ENCODE measurements at places on chromosomes 16 and 17.
A peak's percentile ranks its signal among the peaks of the same experiment; 100 is the strongest.

- no peak for DNase-seq
Observed at GRCh38 chr17:12637015-12637414, 28.7 kb upstream of the MYOCD start.

GRCh38 chr17:80473701-80474100 lies 2.7 kb downstream of the NPTX1 start:
- no peak for DNase-seq

- DNase-seq: no peak
Observed at GRCh38 chr17:12421077-12421476, 244.6 kb upstream of the MYOCD start.

GRCh38 chr16:25040543-25040942 lies 25.4 kb upstream of the ARHGAP17 start:
- no peak for DNase-seq

DNA sequence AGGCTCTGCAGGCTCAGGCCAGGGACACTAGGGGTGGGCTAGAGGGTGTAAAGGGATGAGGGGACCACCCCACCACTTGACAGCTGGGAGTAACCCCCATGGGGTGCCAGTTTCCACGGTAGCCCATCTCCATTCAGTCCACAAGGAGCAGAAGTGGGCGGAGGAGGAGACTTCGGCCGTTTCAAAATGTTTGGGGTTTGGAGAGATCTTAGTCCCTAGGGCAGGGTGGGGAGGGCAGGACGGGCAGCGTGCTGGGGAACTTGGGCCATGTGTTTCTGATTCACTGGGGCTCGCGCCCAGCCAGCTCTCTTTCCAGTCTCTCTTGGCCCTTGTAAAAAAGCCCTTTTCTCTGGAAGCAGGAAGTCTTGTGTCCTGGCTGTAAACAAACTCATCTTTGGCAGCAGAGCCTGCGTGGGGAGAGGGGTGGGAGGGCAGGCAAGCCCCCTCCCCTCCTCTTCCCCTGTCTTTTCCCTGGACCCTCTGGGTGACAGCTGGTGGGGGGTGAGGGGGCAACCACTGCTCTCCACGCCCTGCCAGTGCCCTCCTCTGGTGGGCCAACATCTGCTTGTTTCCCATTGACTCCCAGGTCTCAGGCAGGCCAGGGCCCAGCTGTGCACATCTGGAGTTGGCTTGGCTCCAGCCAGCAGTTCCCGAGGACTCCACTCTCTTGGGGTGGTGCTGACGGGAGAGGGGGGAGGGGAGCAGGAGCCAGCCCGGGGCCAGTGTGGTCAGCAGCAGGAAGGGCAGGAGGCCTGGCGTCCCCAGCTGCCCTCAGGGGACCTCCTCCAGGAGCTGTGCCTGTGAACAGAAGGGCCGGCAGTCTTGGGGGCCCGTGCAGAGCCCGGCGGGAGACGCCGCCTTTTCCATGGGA lies 8.1 kb downstream of the CYGB start:
- DNase-seq: no peak

GRCh38 chr17:41665566-41666236 lies 23.0 kb upstream of the EIF1 start:
- peak; percentile 88 for DNase-seq

GRCh38 chr17:43680461-43680860 lies 18.7 kb upstream of the MEOX1 start:
- no peak for DNase-seq

DNA sequence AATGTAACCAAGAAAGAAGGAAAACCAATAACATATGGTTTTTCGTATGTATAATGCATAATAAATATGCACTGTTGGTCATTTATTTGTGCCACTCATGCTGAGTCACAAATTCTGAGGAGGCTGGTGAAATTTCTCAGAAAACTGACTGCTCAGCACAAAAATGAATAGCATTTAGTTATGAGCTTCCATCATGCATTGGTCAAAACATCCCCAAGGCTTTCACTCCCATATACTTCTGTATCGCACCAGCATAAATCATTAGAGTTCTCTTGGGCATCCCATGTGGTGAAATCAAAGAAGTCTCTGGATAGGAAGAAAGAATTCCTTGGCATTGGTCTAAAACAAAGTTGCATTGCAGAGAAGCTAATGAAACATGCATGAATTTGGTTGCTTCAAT lies 785.6 kb upstream of the CDH8 start:
- DNase-seq: no peak

- DNase-seq: no peak
Observed at GRCh38 chr16:15950161-15950854, 892 bp downstream of the ABCC1 start.

GRCh38 chr17:48045316-48046001 lies 2.7 kb upstream of the NFE2L1 start:
- no peak for DNase-seq

GRCh38 chr17:73639322-73639721 lies 4.9 kb downstream of the SDK2 start:
- DNase-seq: no peak

DNA sequence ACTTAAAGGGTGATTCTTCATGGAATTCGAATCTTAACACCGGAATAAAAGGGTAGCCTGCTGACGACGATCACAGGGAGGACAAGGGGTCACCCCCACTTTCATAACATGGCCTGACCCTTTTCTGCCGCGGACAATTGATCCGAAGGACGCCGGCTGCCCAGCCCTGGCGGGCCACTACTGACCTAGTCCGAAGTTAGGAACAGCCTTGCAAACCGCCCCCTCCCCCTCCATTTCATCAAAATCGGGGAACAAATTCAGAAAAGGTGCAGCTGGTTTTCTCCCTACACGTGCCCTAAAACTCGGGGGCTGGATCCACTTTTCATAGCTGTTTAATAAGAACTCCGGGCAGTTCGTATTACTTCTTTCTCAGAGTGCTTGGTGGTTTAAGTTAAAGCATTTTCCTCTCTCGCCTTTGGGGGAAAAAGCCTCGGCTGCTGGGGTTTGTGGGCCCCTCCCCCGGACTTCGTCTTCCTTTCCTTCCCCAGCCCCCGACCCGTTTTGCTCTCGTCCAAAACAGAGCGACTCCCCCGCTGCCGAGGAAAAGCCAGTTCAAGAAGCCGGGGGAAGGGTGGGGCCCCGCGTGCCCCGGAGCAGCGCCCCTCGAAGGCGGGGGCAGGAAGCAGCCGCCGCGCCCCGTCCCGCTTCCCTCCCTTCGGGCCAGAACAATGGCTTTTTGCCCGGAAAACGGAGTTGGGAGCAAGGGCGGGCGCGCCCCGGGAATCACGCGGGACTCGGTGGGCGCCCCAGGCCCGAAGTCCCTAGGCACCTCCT lies 641 bp upstream of the CBX2 start:
- peak; percentile 75 for DNase-seq

- no peak for DNase-seq
Observed at GRCh38 chr16:15810411-15810810, 46.4 kb downstream of the MYH11 start.

- DNase-seq: no peak
Observed at GRCh38 chr17:33686171-33686570, 393.1 kb upstream of the ASIC2 start.

DNA sequence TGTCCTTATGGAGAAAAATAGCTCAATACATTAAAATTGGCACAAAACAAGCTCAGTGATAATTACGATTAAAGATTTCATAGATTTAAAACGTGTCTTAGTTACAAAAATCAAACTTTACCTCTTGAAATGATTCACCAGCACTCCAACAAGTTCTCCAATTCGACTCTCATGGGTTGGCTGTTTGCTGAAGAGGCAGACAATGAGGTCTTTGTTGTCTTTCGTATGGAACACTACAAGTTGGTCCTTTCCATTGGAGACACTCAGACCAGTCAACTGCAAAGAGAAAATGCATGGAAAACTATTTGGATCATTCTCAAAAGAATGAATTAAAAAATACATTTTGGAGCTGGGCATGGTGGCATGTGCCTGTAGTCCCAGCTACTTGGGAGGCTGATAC lies 118.2 kb downstream of the CDK5R1 start:
- DNase-seq: no peak

- DNase-seq: no peak
Observed at GRCh38 chr16:65274566-65274965, 152.7 kb upstream of the CDH11 start.

- DNase-seq: peak; percentile 56
Observed at GRCh38 chr17:9576521-9577372, at the start of gene CFAP52. CFAP52 (plus strand) TSS chr17:9576642; CDS start chr17:9576696, 54 bp downstream.

- no peak for DNase-seq
Observed at GRCh38 chr16:55051571-55052347, 121.1 kb downstream of the IRX5 start.

DNA sequence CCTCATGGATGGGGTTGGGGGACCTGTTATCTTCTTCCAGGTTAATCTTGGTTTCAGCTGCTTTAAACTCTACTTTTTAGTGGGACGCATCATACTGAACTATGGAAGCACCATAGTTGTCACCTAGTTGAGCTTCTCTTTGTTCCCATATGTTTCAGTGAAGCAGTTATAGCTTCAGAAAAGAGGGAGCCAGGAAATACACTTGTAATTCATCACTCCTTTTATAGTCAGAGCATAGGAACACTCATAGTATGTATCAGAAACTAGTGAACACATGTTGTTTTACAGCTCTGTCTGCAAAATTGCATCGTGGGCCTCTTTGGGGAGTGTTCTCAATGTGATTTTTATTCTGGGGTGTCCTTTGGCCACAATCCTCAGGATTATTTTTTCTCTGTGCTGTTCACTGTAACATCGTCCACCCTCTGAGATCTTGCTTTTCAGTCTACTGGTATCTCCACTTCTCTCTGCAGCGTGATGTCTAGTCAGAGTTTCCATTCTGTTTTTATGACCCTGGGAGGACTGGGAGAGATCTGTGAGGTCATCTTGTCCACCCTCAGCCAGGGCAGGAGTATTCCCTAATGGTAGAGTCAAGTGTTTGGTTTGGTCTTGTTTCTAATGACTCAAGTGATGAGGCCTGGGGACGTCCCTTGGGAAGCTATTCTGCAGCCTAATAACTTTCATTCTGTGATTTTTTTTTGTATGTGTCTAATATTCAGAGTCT lies 585.4 kb downstream of the WWOX start:
- no peak for DNase-seq

GRCh38 chr16:680967-681745 lies 946 bp downstream of the STUB1 start:
- peak; percentile 39 for DNase-seq

GRCh38 chr17:83073389-83074063 lies 5.9 kb upstream of the METRNL start:
- DNase-seq: no peak

DNA sequence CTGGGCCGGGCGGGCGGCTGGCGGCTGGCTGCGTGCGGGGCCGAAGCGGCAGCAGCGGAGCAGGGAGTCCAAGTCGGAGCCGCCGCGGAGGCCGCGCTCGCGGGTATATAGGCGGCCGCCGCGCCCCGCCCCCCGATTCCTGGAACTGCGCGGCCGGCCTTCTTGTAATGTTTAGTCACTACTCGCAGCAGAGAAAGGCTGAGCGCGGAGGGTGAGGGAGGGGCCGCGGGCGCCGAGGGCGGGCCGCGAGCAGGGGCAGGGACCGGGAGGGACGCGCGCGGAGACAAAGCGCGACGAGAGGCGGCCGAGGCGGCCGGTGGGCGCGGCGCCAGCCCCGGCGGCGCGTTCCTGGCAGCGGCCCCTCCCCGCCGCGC lies at the start of gene SOCS3:
TSS of gene SOCS3 (minus strand) at position 81 of the 374 bp plus-strand sequence. CDS start 982 bp downstream, outside the sequence.
- peak; percentile 83 for DNase-seq

DNA sequence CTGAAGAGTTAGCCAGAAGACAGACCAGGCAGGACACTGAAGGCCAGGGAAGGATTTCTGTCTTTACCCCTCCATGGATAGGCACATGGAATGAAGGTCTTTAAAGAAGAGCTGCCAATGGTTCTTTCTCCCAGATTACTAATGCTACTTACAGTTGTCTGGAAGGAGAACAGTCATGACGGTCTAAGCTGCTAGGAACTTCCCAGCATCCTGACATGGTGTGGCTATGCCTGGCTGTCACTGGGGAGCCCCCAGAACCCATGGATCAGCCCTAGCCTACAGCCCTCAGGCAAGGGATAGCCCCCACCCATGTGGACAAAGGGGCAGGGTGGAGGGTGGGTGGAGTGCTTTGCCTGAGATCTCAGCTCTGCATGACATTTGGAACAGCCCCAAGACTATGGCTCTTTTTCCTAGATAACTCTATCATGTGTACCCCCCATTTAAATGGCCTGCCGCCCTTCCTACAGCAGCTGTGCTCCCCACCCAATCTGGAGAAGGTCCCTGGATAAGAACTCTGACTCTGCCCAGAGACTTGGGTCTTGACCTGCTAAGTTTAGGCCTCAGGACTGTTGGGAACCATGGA lies 9.2 kb upstream of the KAT7 start:
- no peak for DNase-seq

DNA sequence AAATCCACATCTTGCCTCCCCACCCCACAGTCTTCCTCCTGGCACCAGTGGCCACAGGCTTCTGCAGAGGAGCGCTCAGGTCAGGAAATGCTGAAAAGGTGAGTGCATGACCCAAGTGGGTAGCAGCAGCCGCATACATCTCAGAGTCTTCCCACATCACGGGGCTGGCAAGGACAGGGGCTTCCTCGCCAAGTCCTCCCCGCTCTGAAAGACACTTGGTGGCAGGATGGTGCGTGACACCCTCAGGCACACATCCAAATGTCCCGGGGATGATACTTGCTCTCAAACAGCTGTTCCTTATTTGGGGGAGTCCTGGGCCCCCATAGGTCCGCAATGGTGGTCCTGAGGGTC lies 8.8 kb upstream of the SLC16A5 start:
- no peak for DNase-seq

- no peak for DNase-seq
Observed at GRCh38 chr17:606508-607250, 108.0 kb downstream of the VPS53 start.

DNA sequence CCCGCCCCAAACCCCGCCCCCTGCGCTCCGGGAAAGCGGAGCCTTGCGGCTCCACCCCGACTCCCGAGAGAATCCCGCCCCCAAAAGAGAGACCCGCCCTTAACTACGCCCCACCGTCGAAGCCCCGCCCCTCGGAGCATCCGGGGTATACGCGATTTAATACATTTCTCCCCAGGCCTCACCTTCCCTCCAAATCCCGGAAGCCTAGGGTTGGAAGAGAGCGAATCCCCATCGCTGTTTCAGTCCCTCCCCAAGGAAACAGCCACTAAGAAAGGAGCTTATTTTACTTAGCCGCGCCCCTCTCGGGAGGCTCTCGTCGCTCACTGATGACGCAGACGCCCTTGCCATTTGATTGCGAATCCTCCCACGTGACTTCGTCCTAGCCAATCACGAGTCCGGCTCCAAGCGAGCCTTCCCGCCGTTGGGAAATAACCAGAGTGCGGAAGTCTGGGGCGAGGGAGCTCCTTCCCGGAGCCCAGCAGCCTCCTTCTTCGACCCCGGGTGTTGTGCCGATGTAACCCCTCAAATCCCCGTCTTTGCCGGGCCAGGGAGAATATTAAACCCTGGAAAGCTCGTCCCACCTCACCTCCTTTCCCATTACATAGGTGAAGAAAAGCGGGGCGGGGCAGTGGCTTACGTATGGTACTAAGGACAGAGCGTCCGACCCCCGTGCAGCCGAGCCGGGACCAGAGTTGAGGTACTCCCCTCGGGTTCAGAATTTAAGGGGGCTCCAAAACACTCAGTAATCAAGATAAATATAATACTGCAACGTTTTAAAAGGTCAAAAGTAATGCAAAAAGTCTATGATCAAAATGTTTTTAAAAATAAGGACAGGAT lies 461 bp upstream of the FDXR start:
- DNase-seq: peak; percentile 100

GRCh38 chr16:89722392-89723278 lies 1.3 kb downstream of the ZNF276 start:
- no peak for DNase-seq

Data from NCI-H1930 (cell line).